ENCODE measurements at places on chromosomes 1 and 21.

- DNase-seq = no peak
Observed at GRCh38 chr1:96922181-96922580, 200.6 kb downstream of the PTBP2 start.

DNA sequence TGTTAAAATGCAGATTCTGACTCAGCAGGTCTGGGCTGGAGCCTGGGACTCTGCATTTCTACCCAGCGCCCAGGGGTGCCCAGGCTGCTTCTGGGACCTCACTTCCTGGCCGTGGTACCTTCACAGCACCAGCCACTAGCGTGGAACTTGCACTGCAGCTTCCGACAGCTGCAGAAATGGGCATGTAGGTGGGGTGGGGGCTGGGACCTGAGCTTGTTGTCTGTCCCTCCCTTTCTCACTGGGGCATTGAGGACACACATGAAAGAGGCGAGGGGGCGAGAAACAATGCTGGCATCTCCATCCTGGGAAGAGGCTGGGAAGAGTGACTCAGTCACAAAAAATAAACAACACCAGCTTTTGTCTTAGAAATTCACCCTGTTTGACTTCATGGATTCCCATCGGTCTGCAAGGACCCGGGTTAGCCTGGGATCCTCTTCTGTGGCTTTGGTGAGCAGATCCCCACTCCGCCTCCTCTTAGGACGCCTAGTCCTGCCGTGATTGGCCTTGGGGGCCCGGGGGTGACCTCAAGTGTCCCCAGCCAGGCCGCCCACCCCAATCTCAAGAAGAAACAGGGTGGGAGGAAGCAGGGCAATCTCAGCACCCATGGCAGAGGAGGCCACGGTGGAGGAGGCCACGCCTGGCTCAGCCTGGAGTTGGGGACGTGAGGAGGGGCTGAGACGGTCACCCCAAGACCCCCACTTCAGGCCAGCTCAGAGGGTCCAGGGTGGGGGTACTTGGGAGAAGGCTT is 29.9 kb upstream of the POFUT2 start:
- DNase-seq = no peak

- no peak for DNase-seq
Observed at GRCh38 chr1:221760911-221761310, 19.0 kb upstream of the DUSP10 start.

DNA sequence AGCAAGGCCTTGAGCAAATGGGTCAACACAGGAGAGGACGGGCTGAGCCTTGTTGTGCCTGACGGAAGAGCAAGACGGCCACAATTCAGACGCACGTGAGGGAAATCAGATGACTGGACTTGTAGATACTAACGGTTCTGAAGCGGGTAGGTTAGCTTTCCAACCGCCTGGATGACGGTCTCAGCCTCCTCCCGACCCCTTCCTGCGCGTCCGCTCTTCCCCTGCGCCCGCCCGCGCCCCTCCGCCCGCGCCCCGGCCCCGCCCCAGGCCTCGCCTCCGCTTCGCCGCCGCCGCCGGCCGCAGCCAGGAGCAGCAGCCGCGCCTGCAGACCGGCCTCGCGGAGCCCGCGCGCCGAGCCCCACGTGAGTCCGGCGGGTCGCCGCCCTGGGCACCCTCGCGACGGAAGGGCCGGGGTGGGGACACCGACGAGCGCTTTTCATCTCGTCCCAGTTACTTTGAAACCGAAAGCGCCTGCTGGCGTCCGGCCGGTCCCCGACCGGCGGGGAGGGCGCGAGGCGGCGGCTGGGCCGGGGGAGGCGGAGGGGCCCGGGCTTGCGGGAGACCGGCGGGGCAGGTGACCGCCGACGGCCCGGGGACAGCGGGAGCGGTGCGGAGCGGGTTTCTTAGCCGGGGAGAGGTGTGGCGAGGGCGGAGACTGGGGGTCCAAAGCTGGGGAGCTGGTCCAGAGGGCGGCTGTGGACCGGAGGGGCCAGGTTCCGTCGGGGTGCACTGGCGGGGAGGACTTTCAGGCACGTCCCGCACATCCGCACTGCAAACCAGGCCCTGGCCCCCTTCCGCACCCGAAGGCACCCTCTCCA is at the start of gene TRAF5:
TSS of gene TRAF5 (plus strand) at position 306 of the 818 bp plus-strand sequence. CDS start 26,407 bp downstream, outside the sequence.
- DNase-seq = peak; percentile 37

DNA sequence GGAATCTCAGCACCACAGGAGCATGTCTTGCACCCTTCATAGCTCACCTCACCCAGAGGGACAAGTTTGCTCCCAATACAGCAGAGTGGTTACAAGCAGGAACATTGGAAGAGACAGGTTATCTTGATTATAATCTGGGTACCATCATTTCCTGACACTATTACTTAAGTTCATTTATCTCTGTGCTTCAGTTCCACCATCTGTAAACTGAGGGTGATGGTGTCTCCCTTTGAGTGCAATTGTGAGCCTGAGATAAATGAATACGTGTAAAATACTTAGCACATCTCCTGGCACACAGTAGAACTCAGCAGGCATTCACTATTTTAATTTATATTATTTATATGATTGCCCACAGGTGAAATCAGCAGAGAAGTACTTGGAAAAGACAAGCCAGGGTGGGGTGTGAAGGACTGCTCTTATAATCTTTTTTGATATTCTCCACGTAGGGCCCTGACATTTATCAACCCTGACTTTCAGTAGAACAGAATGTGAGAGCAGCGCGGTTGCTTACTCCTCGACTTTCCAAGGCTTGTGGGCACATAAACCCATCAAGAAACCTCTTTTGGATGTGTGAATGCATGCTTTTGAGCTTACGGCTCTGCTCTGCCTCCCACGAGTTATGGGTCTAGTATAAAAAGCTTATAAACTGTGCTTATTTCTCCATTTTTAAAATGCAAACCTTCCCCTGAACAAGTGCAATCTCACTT is 34.9 kb downstream of the DUSP10 start:
- DNase-seq = no peak

DNA sequence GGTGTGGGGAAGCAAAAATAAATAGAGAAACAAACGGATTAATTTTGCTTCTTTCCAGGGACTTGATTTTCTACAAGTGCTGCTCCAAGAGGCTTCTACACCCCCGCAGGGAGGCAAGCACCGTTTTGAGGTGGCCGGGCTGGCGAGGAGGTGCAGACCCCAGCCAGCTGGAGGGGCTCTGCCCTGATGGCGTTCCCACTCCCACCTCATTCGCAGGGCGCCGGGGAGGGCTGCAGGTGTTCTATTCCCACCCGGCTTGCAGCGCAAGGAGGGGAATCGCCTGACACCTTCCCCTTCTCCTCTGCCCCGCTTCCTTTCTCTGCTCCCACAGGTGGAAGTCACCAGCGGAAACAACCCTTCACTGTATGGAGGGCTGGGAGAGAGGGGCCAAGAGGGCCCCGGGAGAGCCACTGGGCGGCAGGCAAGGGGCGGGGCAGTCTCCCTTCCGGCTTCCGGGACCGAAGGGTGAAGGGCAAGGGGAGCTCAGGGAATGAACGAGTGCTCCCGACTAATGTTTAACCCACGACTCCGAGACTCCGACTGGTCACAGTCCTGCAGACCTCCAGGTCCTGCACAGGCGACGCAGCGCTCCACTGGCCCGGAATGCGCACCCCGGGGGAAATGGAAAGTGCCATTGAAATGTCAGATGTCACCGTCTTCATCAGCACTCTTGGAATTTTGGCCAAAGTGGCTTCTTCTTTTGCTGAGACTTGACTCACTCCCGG is 29.1 kb downstream of the TEX35 start:
- peak; percentile 37 for DNase-seq

- DNase-seq = no peak
Observed at GRCh38 chr1:175591083-175591743, 152.2 kb downstream of the TNR start.

- DNase-seq = no peak
Observed at GRCh38 chr1:172680244-172680643, 21.3 kb downstream of the FASLG start.

GRCh38 chr1:246572785-246573184 is 6.5 kb downstream of the CNST start:
- no peak for DNase-seq

- DNase-seq = no peak
Observed at GRCh38 chr1:213041443-213041842, 9.6 kb upstream of the RPS6KC1 start.

GRCh38 chr1:113963281-113963906 is 15.9 kb upstream of the OLFML3 start:
- no peak for DNase-seq

- no peak for DNase-seq
Observed at GRCh38 chr1:23593556-23594148, 34.4 kb upstream of the ID3 start.

DNA sequence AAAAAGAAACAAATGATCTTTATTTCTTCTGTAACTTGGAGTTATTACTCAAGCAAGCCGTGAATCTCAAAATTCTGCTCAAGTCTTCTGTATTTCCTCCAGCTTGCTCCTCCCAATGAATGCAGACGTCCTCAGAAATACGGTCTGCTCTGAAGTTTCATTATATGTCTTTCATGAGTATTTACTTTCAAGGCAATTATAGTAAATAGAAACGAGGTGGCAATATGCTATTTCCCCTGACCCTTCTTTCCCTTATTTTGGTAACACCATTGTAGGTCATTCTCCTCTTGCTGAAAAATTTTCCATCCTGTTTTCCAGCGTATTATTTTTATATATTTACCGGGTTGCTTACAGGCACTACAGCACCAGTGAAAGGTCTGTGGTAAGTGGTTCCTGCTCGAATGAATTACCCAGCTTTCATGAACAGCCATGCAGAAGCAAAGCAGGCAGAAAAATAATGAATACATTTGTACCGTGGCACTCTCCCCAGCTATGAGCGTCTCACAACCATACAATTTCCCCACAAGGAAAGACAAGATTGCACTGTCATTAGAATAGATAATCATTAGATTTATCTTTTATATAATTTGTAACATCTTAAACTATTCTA is 350.9 kb upstream of the PKN2 start:
- no peak for DNase-seq

DNA sequence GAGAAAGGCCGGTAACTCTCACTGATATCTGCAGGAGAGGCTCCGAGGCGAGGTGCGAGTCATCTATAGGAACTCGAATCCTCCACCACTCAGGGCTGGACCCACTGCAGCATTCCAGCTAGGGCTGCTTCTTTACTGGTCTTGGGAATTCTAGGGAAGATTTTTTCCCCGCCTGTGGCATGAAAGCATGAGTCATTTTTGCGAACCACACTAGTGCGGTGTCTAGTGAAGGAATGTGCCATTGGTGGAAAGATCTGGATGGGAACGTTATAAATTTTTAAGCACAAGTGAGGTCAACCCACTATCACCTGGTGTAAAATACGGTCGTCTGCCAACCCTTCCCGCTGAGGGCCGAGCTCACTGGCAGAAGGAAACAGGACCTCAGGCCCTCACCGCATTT is 49.7 kb downstream of the SYF2 start:
- no peak for DNase-seq

- no peak for DNase-seq
Observed at GRCh38 chr1:150995896-150996295, 10.8 kb downstream of the MINDY1 start.

DNA sequence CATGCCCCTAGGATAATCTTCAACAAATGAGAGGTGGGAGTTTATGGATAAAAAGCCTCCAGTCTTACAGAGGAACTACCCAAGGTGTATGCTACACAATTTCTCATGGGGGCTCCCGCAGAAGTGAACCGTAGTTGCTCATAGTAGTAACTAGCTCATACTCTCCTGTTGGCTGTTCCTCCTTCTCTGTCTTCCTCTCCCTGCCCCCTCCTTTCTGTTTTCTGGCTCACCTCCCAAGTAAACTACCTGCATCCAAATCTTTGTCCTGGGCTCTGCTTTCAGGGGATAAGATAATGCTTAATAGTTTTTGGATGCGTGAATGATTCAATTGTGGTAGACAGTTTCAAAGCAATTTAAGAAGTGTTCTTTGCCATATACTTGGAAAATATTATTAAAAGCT is 90.1 kb upstream of the ROR1 start:
- no peak for DNase-seq

GRCh38 chr1:244674446-244674845 is 21.5 kb downstream of the DESI2 start:
- DNase-seq = no peak

DNA sequence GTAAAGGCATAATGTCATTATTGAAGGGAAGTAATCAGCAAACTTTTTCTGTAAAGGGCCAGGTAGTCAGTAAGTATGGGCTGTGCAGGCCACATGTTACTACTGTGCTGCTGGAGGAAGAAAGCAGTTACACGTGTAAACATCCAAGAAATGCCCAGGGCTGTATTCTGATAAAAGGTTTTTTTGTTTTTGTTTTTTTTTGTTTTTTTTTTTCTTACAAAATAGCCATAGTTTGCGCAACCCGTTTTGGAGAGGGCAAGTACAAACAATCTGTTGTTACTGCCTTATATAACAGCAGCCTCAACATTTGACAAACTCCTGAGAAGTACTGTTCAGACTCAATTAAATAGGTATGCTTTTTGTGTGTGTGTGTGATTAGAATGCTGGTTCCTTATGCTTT is 26.7 kb upstream of the MTMR11 start:
- no peak for DNase-seq

GRCh38 chr1:207691841-207692240 is 46.9 kb downstream of the CR1L start:
- DNase-seq = no peak

DNA sequence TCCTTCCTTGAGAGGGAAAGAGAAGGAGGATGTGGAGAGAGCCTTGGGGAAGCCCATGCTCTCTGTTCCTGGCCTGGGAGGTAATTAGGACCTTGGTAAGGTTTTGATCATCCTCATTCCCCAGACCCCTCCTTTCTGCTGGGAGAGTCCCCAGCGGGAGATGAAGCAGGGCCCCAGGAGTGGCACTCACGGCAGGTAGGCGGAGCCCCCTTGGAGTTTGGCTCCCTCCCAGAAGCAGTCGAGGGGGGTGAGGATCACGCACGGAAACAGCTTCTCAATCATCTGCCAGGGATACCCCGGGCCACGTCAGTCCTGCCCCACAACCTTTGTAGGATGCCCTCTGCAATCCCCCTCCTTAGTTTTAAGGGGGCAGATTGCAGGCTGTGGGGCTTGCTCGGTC is 11.5 kb downstream of the PTCH2 start:
- DNase-seq = no peak

GRCh38 chr1:19209439-19209989 is 552 bp downstream of the UBR4 start:
- peak; percentile 22 for DNase-seq

GRCh38 chr1:39141925-39142324 is 62.6 kb upstream of the MACF1 start:
- no peak for DNase-seq

DNA sequence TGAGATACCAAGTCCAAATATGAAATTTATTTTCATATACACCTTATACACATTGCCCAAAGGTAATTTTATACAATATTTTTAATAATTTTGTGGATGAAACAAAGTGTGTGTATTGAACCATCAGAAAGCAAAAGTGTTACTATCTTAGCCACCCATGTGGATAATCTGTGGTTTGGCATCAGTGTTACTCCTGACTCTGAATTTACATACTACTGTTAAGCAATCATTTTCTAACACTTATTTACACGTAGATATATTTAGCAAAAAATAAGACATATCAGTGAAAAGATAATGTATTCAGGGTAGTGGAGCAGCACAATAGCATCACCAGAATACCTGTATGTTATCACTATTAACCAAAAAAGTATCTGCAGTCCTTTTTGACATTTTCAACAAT is 23.8 kb downstream of the DENND2D start:
- DNase-seq = no peak

GRCh38 chr1:74777525-74777924 is 44.6 kb downstream of the TYW3 start:
- no peak for DNase-seq

All from renal cortex interstitium (tissue), 15 donors.